ENCODE measurements at places on chromosomes 7 and 10. TPM values are rescaled to one million over a fixed set of nuclear protein-coding genes. Genes with fewer than 3 reads are reported as not detected.

The CUZD1 gene
- total RNA-seq: 0.91 TPM

The ABLIM1 gene
- total RNA-seq: 28.6 TPM

The ELMO1 gene
- 28.3 TPM for total RNA-seq

The C10orf105 gene
- total RNA-seq: 0.15 TPM

The PPP1R17 gene
- total RNA-seq: not detected

The GJD4 gene
- total RNA-seq: not detected

The ATXN7L1 gene
- total RNA-seq: 4.6 TPM
